ENCODE measurements at places on chromosomes 6 and 20.

DNA sequence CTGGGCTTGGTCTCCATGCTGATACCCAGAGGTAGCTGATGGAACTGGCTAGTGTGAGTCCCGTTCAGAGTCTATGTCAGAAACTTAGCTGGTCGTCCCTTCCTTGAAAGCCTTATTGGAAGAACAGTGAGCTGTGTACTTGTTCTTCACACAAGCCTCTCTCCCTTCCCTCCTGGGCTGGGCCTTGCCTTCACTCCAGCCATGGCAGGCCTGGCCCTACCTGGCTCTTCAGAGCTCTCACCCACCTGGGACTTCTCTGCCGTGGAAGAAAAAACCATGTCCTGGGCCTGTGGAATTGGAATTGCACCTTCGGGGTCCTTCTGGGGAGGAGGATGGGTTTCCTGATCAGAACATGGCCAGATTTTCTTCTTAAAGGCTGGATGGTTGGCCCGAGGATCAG lies 20.3 kb upstream of the ZNF831 start:
- no peak for DNase-seq

DNA sequence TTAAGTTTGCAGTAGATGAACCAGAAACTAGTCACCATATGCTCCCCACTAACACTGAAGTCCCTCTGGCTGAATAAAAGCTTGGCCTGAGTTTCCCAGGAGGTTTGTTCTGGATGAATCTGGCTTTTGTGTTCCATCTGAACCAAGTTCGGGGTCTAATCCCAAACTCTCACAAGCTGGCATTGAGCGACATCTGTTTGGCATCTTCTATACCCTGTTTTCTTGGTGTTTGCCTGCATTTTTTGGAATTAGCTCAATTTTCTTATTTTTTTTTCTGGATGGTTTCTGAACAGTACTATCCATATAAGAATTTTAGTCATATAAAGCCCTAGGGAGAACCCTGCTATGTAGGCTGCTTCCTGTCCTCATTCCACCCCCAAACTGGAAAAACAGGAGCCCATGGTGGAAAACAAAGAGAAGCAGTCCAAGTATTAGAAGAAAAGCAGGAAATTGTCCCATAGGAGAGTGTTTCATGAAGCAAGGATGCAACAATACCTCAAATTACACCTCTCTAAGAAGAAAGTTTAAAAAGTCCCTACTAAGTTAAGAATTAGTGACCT lies 737.1 kb downstream of the DHX35 start:
- no peak for DNase-seq

DNA sequence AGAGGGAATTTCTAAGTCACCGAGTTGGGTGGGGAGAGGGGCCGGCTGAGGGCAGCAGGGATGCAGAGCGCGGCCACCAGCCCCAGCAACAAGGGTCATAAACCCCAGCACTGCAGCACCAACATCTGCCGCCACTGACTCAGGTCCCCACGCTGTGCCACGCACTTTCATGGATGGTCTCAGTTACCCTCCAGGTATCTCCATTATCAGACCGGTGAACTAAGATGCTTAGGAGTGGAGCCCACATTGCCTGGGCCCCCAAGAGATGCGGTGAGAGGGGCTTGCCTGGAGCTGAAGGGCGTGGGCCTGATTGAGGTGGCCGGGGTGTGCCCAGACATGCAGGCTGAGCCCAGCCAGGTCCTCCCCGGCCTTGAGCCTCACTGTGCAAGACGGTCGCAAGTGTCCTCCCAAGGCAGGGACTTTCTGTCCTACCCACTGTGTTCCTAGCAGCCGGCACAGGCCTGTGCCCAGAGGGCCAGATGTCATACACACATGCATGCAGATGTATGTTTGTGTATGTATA lies 19.3 kb downstream of the RBM38 start:
- no peak for DNase-seq

GRCh38 chr6:151254451-151255081 lies 14.8 kb downstream of the AKAP12 start:
- no peak for DNase-seq

GRCh38 chr6:135090819-135091218 lies 36.2 kb upstream of the HBS1L start:
- DNase-seq = no peak

GRCh38 chr6:155595284-155595683 lies 139.6 kb upstream of the NOX3 start:
- no peak for DNase-seq

DNA sequence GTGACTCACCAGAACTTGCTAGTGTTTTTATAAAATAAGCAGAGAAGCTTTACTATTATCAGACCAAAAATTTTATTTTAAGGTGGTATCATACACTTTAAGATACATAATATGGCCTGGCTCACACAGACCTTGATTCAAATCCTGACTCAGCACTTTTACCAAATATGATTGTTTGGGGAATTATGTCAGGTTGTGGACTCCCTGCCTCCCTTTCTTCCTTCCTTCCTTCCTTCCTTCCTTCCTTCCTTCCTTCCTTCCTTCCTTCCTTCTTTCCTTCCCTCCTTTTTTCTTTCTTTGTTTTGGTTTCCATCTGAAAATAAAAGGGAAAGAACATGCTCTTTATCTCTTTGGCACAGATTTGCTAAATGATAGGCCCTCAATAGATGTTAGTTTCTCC lies 186.0 kb upstream of the MMS22L start:
- DNase-seq = no peak

DNA sequence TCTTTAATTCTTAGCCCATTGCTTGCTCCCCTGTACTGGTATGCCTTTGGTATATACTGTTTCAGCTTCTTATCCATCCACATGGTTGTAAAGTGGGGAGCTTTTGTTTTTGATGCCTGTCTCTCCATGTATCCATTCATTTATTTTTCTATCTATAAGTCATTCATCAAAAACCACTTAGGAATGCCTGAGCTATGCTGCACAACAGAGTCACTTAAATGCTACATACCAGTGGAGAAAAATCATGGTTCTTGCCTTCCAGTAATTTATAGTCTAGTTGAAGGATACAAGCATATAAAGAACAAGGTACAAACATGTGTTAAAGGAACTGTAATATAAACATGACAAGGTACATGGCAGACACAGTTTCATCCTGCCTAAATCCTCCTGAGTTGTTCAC lies 347.3 kb downstream of the NRN1 start:
- DNase-seq = no peak

DNA sequence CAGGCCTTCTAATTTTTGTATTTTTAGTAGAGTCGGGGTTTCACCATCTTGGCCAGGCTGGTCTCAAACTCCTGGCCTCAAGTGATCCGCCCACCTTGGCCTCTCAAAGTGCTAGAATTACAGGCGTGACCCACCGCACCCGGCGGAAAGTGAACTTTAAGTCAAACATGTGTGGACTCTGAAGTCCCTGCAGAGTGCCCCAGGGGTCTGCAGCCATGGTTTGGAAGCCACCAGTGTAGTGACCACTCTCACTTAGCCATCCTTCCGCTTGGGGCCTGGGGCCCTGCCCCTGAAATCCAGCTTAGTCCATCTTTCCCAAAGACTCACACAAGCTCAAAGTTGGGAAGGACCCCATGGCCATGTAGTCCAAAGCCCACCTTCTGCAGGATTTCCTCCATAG lies 164.5 kb downstream of the GRM4 start:
- DNase-seq = no peak

Data from stimulated activated CD8-positive, alpha-beta memory T cell treated with anti-CD3 and anti-CD28 coated beads, Interleukin-2, amount 100 ng/mL, for 48 hours (primary cell).